ENCODE measurements at places on chromosomes 6 and 20.

DNA sequence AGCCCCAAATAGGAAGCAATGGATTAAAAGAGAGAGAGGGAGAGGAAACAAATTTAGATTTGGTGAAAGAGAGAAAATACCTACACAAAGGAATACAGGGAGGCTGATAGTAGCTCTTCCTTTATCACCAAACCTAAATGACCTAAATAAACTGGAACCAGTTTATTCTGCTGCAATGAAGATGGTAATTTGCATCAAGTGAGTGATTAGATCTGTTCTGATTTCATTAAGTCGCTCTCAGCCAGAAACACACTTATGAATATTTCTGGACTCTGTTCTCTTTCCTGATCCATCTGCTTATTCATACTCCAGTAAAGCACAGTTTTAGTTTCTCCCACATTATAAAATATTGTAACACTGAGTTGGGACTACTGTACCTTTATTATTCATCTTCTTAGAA is 83.4 kb upstream of the BMP5 start:
- DNase-seq: no peak

- no peak for DNase-seq
Measured at GRCh38 chr20:58219342-58219700, 9.1 kb downstream of the ANKRD60 start.

- no peak for DNase-seq
Measured at GRCh38 chr6:136401749-136402148, 112.1 kb upstream of the BCLAF1 start.

- no peak for DNase-seq
Measured at GRCh38 chr6:12110523-12111362, 98.6 kb downstream of the HIVEP1 start.

GRCh38 chr6:4224067-4224978 is 88.9 kb upstream of the ECI2 start:
- no peak for DNase-seq

DNA sequence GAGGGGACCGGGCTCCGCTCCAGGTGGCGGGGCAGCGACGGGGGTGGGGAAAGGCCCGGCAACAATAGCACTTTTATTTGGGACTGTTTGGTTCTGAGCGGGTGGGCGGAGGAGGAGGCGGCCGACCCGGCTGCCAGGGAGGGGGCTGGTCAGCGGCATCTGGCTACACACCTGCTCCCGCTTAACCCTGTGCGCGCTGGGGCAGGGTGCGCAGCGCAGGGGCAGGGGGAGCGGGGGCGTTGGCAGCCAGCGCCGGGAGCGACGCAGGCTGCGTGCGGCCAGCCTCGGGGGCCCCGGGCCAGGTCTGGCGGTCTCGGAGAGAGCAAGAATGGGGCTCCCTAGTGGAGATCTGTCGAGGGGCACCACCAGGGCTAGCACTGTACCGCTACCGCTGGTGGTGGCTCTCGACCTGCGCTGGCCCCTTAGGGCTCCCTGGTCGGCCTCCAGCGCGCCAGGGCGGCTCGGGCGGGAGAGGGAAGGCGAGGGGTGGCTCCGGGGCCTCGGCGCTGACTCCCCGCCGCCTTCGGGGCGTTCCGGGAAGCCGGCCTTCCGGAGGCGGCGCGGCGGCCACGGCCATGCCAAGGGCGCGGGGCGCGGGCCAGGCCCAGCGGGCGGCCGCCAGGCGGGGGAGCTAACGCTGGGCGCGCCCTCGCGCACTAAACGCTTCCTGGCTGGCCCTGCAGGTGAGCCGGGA is 92.4 kb downstream of the NCR2 start:
- DNase-seq: peak; percentile 56

- DNase-seq: no peak
Measured at GRCh38 chr6:17062871-17063440, 38.9 kb upstream of the STMND1 start.

- DNase-seq: no peak
Measured at GRCh38 chr6:121823437-121823851, 388.0 kb downstream of the GJA1 start.

DNA sequence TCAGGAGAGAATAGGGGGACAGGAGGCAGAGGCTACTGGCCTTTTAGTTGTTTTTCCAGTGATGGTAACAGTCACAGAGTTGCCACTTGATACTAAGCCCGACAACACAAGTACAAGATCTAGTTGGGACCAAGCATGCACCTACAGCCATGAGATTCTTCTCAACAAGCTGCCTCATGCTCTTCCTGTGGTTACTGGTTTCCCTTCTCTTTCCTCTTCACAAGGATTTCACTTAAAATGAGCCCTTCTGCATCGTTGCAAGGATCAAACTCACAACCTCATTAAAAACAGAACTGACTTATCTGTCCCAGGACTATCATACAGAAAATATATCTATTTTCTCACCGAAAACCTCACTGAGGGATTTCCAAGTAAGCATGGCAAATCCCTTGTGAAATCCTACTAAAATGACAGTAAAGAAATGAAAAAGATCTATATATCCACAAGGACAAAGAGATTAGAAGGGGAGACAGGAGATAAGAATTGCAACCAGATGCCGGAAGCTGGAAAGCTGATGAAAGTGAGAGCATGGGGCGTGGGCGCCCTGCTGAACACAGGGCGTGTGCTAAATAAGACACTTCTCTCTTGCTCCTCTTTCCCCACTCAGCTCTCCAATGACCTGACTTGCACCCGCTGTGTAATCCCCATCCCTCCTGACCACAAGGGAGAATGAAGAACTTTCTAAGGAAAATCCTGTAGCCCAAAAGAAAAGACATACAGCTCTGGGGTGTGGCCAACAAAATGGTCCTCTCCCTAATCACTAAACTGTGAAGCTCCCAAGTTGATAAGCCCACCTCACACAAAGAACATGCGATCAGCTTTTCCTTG is 13.4 kb downstream of the MTFR2 start:
- no peak for DNase-seq

DNA sequence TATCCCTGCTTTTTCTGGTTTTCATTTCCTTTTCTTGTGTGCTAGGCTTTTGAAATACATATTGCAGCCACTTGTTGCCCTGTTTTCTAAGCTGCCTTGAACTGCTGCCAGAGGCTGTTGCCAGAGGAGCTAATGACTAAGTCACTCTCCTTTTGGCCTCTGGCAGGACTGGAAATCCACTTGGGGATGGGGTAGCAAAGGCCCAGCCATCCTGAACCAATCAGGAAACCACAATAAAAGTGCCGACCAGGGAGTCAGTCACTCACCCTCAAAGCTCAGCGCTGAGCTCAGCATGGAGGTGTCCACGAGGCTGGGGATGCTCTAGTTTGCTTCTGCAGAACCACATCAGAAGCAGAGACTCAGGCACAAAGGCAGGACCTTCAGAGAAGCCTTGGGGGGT is 813.0 kb downstream of the DHX35 start:
- no peak for DNase-seq

DNA sequence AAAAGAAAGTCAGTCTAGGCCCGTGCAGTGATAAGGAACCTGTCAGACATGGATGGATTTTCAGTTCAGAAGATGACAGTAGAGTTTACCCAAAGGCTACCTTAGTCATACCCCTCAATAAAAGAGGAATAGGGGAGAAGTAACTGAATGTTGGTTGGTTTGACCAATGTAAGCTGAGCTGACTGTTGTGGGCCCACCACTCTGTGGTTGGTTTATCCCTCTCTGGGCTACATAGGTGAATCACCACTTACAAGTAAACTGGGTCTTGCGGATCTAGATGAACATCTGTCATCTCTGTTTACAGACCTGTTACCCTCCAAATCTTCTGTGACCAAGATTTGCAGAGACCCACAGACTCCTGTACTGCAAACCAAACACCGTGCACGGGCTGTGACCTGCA is 37.2 kb upstream of the MYLK2 start:
- DNase-seq: no peak

GRCh38 chr20:49750611-49751396 is 37.1 kb upstream of the B4GALT5 start:
- DNase-seq: no peak

DNA sequence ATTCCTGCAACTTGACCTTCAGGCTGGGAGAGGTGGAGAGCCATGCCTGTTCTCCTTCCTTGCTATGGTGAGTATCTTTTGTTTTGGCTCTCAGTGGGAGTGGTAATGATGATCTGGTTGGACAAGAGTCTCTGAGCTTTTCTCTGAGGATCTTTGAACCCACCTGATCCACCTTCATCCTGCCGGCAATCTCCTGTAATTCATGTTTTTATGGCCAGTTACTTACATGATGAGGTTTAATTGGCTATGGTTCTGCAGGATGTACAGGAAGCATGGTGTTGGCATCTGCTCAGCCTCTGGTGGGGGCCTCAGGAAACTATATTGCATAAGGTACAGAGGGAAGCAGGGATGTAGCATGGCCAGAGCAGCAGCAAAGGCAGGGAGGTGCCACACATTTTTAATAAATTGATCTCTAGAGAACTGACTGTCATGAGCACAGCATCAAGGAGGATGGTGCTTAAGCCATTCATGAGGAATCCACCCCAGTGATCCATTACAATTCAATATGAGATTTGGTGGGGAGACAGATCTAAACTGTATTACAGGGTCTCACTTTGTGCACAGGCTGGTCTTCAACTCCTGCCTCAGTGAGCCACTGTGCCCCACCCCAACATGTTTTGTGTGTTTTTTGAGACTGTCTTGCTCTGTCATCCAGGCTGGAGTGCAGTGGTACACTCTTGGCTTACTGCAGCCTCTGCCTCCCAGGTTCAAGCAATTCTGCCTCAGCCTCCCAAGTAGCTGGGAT is 10.0 kb downstream of the HSPA1B start:
- peak; percentile 13 for DNase-seq

- no peak for DNase-seq
Measured at GRCh38 chr6:93784794-93785693, 365.7 kb upstream of the EPHA7 start.

- no peak for DNase-seq
Measured at GRCh38 chr6:105488516-105489215, 85.8 kb upstream of the PREP start.

GRCh38 chr20:17461941-17462340 is 69.2 kb downstream of the BFSP1 start:
- DNase-seq: no peak

DNA sequence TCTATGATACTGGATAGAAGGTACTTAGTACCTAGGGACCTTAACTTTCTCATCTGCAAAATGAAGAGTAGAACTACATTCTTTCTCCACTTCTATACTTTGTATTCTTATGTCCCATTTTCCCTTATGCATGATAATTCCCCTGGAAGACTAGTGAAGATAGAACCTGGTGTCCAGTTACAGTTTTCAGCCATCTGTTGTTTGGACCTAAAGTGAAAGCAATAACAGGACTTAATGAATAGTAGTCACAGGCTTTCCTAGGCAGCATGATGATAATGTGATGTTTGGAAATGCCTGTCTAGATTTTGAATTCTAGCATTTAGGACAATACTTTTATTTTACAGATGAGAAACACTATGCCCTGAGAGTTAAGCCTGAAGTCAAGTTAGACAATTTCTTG is 153.8 kb downstream of the RIMS1 start:
- DNase-seq: no peak

DNA sequence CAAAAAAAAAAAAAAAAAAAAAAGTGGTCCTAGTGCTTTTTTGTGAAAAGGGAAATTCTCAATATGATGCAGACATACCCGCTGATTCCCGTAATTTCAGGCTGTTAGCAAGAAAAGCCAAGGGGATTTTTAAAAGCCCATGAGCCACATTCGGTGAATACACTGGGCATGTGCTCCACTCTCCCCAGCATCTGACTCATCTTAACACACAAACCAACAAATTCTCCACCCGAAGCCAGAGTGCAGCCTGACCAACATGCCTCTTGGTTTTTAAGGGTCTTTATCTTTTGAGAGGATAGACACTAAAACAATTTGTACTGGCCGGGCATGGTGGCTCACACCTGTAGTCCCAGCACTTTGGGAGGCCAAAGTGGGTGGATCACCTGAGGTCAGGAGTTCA is 45.5 kb upstream of the CD83 start:
- DNase-seq: no peak

- no peak for DNase-seq
Measured at GRCh38 chr6:120816794-120817193, 517.5 kb downstream of the TBC1D32 start.

GRCh38 chr20:62603021-62603906 is 39.0 kb upstream of the SLCO4A1 start:
- peak; percentile 95 for DNase-seq

- DNase-seq: no peak
Measured at GRCh38 chr6:142744836-142745235, 200.1 kb downstream of the HIVEP2 start.

- DNase-seq: no peak
Measured at GRCh38 chr20:51312480-51312783, 230.1 kb downstream of the NFATC2 start.

GRCh38 chr6:22029171-22029570 is 267.7 kb downstream of the PRL start:
- DNase-seq: no peak

DNA sequence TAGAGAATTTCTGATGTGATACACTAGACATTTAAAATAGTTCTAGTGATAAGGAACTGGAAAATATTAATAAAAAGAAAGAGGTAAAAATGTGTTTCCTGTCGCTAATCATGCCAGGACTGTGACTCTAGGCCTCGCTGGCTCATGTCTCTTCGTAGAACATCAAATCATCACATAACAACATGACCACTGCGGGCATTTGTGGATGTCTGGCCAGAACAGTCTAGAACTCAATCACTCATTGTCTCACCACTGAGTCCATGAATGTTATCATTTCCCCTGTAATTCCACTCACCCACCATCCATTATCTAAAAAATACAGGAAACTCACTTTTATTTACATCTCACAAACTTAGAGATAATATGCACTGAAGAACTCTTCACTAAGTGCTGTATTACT is 3.4 kb downstream of the HMGN3 start:
- DNase-seq: no peak
